ENCODE measurements at places on chromosomes 13 and 19.

DNA sequence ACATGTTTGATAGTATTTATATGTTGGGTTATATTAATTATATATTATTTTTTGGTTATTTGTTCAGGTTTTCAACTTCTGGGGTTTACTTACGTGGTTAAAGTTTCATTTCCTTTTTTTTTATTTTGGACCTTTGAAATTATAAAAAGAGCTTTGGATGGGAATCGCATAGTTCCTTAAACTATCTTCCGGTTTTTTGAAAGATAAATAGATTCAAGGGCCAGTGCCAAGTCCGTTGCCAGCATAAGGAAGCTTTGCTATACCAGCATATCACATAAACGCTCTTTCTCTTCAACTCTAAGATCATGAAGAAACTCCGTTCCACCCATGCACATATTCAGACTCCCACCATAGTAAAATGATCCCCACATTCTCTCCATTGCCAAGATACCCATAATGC lies 7.4 kb upstream of the OXGR1 start:
- no peak for DNase-seq

- no peak for DNase-seq
These were observed 1.2 kb upstream of the KCNA7 start for GRCh38 chr19:49073514-49074378.

DNA sequence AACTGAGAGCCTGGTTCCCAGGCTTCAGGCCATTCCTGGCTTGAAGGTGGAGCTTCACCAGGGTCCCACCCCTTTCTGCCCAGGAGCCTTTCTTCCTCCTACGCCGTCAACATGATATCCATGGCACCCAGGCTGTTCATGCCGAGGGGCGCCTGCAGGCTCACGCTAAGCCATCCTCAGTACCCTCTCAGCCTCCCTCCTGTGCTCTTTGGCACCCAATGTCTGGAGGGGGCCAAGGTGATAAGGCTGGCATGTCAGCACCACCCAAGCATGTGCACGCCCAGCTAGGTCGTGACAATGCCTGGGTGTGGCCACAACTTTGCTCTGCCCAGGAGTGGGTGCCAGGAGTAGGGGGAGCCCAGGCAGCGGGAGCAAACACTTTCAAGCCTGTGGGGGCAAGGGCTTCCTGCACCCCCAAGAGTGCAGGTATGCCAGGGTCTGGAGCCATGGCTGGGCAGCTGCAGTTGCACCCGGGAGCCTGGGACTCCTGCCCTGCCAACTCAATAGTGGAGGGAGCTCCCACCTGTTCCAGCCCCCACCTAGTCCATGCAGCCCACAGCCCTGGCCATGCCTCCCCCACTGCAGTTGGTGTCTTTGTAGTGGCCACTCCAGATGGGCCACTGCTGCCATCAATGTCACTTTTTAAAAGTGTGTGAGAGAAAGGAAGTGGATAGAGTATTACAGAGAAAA lies 219.9 kb downstream of the MAB21L1 start:
- DNase-seq: no peak

DNA sequence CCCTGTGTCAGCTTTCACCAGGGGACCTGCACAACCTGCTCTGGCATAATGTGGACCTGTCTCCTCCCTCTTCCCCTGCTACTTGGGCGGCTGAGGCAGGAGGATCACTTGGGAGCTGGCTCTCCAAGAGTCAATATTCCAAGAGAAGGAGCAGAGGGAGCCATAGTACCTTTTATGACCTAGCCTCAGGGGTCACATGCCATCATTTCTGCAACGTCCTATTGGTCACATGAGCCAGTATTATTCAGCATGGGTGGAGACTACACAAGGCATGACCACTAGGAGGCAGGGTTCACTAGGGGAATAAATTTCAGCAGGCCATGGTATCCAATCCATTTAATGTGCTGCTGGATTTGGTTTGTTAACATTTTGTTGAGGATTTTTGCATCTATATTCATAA lies 12.0 kb upstream of the SHFL start:
- DNase-seq: no peak

- DNase-seq: peak; percentile 83
These were observed 3.4 kb downstream of the BBC3 start for GRCh38 chr19:47227352-47228167.

DNA sequence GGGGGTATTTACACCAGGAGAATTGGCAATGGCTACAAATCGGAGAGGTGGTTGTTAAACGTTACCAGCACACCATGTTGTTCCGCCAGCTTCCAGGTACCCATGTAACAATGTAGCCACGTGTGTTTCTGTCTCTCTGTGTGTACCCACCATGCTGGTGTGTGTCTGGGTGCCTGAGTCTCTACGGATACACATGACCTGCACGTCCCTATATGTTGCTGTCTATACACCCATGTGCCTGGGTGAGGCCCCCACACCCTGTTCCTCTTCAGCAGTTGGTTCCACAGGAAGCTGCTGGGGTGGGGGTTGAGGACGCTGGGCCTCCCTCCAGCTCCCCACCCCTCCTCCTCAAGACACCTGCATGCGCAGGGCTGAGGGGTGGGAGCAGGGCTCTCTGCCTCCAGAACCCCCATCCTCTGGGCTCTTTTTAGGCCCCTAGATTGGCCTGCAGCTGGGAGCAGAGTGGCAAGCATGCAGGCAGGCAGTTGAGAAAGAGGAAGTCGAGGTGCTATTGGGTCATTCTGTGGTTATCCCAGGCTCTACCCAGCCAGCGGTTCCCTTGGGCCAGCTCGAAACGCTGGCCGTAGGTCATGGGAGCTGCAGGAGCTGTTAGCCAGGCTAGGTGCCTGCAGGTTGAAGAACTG lies at the start of gene ARHGEF18:
TSS of gene ARHGEF18 (plus strand) at position 351 of the 644 bp plus-strand sequence. CDS start 13,954 bp downstream, outside the sequence.
- DNase-seq: no peak

DNA sequence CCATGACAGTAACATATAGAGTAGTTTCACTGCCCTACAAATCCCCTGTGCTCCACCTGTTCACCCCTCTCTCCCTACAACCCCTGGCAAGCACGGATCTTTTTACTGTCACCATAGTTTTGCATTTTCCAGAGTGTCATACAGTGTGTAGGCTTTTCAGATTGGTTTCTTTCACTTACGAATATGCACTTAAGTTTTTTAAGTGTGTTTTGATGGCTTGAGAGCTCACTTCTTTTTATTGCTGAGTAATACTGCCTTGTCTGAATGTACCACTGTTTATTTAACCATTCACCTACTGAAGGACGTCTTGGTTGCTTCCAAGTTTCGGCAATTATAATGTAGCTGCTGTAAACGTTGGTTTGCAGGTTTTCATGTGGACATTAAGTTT lies 175.1 kb downstream of the ITGBL1 start:
- no peak for DNase-seq

DNA sequence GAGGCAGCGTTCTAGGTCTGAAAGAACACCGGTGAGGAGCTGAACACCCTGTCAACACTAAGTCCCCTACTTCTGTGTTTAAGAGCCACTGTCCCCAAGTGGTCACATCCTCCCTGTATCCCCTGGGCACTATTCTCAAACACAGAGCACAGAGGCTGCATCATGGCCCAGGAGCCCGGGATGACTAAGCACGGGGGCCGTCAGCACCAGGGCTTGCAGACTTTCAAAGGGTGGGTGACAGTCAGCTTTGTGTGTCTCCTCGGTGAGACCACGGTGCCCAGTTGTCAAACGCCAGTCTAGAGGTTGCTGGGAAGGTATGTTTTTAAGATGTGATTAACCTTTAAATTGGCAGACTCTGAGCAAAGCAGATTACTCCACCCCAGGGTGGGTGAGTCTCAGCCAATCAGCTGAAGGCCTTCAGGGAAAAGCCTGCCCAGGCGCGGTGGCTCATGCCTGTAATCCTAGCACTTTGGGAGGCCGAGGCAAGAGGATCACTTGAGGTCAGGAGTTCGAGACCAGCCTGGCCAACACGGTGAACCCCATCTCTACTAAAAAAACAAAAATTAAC lies 8.0 kb downstream of the MAP2K2 start:
- DNase-seq: no peak

GRCh38 chr19:50711805-50712204 lies 7.8 kb downstream of the SHANK1 start:
- DNase-seq: no peak

DNA sequence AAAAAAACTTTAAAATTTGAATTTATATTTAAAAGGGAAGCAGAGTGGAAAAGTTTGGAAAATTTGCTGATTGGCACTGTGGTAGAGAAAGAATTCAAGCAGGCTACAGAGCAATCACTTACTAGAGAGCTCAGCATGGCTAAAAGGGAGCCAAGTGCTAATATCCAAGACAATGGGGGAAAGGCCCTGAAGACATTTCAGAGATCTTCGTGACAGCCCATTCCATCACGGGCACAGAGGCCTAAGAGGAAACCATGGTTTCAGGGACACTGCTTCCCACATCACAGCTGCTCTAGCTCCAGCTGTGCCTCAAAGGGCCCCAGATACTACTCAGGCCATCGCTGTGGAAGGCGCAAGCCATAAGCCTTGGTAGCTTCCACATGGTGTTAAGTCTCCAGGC lies 73.7 kb downstream of the SGCG start:
- DNase-seq: no peak

DNA sequence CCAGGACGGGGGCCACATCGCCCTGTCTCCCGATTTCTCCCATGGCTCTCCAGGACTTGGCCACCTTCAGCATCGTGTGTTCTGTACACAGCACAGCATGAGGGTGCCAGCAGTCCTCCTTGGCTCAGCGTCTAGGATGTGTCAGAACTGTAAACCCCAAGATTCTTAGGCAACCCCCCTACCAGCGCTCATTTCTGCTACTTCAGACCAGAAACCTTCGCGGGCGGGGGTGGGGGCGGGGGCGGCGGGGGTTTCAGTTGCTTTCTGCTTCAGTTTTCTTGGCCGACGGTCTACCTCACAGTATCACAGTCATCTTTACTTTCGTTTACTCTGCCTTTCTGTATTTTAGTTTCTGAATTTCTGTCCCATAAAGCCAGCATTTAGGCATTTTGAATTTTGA lies 82.4 kb downstream of the GGACT start:
- no peak for DNase-seq

DNA sequence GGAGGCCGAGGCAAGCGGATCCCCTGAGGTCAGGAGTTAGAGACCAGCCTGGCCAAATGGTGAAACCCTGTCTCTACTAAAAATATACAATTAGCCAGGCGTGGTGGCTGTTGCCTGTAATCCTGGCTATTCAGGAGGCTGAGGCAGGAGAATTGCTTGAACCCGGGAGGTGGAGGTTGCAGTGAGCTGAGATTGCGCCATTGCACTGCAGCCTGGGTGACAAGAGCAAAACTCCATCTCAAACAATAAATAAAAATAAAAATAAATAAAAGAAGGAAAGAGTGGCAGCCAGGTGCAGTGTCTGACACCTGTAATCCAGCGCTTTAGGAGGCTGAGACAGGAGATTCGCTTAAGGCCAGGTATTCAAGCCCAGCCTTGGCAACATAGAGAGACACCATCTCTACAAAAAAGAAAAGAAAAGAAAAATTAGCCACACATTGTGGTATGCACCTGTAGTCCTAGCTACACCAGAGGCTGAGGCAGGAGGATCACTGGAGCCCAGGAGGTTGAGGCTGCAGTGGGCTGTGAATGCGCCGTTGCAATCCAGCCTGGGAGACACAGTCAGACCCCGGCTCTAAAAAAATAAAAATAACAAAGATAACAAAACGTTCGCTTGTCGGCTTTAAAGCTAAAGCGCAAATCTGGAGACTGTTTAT lies 10.3 kb downstream of the ADAMTSL5 start:
- DNase-seq: no peak

- no peak for DNase-seq
These were observed 860.3 kb downstream of the DIAPH3 start for GRCh38 chr13:59303433-59303832.

GRCh38 chr19:35216016-35216832 lies 12.3 kb downstream of the FAM187B start:
- DNase-seq: no peak

- peak; percentile 63 for DNase-seq
These were observed 54.3 kb downstream of the MTMR6 start for GRCh38 chr13:25232937-25233515.

DNA sequence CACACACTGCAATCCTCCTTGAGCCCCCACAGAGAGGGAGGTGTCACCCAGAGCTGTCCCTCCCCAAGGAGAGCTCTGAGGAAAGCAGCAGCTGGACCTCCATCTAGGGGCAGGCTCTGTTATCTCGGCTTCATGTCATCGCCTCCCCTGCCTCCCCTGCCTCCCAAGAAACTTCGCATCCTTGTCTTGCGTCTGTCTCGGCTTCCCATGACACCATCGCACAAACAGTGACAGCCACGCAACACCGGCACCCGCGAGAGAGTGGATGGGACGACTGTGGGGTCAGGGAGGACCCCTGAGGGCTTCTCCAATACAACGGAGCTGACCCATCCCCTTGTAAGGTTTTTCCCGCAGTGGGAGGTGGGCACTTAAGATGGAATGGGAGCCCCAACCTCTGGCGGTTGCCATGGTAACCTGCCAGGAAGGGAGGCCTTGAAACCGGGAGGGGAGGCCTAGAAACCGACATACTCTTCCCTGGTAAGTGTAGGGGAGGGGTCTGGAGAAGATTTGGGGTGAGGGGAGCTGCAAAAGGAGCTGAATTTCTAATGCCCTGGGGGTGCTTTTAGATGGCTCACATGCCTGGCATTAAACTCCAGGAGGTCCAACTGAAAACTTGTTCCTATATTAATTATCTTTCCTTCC lies 16.3 kb downstream of the TLE2 start:
- peak; percentile 42 for DNase-seq

- DNase-seq: no peak
These were observed 4.2 kb downstream of the ATP4A start for GRCh38 chr19:35559281-35559659.

DNA sequence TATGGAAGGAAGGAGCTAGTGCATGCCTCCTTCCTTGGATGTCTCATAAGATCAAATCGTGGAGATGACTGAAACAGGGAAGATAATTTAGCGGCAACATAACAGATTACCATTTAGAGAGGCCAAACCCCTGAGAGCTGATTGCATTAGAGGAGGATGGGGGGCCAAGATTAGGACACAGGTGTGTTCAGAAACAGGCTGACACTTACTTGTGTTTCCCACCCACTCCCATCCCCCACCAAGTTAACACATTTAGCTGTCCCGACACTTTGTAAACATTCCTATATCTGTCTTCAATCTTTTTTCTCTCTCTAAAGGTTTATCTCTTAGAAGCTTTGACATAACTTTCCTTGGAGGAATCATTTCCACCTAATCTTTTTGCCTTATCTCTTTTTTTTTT lies 48.8 kb upstream of the KCTD4 start:
- DNase-seq: no peak

DNA sequence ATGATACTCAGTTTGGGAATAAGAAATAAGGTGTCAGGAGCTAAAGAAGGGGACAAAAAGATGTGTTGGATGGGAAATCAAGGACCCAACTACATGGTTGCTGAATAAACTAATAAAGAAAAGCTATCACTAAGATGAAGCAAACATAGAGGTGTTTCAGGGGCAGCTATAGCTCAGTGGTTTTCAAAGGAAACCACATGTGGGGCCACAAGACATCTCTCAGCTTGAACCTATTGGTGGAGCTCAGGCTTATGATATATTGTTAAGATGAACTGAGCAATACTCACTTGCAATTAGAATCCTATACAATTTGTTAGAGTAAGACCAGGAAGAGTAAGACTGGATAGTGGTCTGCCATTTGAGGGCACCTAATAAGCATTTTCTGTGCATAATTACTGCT lies 45.1 kb upstream of the SPRY2 start:
- DNase-seq: no peak

DNA sequence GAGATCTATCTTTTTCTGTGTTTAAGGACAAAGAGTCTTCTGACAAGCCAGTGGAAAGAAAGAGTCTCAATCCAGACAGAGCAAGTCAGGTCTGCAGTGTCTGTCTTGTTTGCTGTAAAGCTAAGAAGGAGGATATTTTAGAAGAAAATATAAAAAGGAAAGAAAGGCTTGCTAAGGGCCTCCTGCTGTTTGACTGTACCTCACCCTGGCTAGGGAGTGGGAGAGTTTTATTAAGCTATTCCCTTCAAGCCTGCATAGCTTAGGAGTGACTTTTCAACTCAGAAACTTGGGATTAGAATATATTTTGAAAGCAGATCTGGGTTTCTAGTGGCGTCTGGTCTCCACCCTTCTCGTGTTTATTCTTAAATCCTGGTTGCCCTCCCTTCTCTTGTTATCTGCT lies 460.0 kb downstream of the COG6 start:
- no peak for DNase-seq

All from eye (tissue), 1 donor.